ENCODE measurements at places on chromosomes 6 and 20.

- no peak for DNase-seq
Observed at GRCh38 chr6:167479901-167480648, 155.2 kb downstream of the TTLL2 start.

- DNase-seq = no peak
Observed at GRCh38 chr20:21513881-21514540, at the start of gene NKX2-2. NKX2-2 (minus strand) TSS chr20:21514064; CDS start chr20:21513669, 395 bp downstream.

- no peak for DNase-seq
Observed at GRCh38 chr6:39565956-39566355, 159.3 kb downstream of the KIF6 start.

DNA sequence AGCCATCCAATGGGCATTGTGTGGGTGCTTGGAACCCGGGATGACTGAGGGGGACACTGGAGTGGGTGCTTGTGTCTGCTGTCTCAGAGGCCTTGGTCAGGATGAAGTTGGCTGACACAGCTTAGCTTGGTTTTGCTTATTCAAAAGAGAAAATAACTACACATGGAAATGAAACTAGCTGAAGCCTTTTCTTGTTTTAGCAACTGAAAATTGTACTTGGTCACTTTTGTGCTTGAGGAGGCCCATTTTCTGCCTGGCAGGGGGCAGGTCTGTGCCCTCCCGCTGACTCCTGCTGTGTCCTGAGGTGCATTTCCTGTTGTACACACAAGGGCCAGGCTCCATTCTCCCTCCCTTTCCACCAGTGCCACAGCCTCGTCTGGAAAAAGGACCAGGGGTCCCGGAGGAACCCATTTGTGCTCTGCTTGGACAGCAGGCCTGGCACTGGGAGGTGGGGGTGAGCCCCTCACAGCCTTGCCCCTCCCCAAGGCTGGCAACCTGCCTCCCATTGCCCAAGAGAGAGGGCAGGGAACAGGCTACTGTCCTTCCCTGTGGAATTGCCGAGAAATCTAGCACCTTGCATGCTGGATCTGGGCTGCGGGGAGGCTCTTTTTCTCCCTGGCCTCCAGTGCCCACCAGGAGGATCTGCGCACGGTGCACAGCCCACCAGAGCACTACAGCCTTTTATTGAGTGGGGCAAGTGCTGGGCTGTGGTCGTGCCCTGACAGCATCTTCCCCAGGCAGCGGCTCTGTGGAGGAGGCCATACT, 49.4 kb downstream of the PYGB start:
- no peak for DNase-seq

- peak; percentile 70 for DNase-seq
Observed at GRCh38 chr6:30130887-30131862, 4.8 kb upstream of the TRIM40 start.

DNA sequence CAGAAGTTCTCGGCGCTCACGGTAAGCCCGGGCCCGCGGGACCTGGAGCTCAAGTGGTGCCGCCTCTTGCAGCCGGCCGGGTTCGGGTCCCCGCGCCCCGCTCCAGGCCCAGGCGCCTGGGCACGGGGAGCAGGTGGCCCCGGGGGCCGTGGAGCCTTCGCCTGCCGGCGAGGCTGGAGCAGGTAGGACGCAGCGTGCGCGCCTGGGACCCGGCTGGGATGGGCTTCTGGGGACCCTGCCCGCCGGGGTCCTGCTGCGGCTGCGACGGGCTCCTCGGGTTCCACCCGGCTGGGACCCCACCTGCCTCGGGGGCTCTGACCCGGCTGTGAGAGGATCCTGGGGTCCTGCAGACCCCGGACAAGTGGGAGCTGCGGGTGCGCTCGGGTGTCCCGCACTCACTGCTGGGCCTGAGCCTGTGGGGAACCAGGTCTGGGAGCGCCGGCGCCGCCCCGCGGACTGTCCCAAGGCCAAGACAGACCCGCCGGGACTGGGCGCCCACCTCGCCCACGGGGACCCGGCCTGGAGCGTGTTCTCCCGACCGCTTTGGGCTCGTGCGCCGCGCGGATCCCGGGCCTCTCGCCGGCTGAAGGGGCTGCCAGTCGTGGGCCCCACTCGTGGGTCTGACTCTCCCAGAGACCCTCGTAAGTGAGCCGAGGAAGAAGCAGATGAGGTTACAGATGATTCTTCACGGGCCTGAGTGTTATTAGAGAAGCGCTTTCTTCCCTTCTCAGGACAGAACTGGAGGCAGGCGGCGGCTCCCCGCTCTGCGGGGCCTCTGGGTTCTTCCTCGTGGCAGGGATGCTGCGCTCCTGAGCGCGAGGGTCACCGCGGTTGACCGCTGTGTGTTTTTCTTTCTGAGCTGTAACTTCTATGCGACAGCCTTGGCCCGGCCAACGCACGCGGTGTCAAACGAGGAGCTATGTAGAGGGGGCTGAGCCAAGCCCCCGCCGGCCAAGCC, 729 bp downstream of the SMOC2 start:
- no peak for DNase-seq

- DNase-seq = no peak
Observed at GRCh38 chr20:57663241-57663640, 43.0 kb upstream of the ZBP1 start.

All from HuH-7 (cell line).